ENCODE measurements at places on chromosomes 6 and 20.

DNA sequence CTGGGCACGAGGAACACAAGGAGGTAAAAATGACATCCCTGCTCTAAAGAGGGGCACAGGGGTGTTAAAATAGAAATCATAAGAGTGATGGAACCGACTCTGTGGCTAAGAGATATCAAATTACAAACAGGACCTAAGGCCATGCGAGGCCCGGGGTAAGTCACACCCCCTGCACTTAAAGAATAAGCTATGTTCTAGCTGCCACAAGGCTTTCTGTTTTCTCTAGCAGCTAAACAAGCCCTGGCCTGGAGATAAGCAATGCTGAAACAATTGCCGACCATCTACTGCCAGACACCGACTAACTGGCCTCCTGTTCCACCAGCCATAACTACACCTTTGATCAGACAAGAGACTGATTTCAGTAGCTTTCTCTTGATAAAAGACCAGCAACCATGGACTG, 32.4 kb downstream of the MDGA1 start:
- no peak for DNase-seq

DNA sequence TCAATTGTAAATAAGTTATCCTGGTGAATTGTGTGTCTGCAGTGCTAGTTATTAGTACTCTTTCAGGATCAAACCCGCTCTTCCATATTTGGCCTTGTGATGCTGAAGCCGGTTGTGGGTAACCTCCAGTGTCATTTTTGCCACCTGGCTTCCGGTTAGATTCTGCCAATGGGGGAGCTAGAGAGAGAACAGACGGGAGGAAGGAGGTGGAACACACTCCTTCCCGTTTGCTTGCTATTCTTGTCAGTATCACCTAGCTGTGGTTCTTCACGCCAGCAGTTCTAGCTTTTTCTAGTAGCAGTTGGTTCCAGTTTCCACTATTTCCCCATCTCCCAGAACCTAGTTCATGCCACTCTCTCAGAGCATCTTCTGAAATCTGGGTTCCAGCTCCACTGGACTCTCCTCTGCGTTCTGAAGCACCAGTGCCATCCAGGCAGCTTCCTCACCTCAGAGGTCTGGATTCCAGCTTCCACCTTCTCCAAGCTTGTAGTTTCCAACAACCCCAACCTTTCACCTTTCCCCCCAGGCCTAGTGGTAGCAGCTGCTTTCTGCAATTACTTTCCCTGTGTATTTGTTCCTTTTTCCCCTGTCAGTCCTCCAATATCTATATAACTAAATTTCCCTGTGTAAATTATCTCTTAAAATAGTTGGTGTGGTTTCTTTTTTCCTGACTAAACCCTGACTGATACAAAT, 46.9 kb upstream of the LOC128125822 start:
- no peak for DNase-seq

GRCh38 chr6:38877721-38878120, 162.6 kb downstream of the DNAH8 start:
- no peak for DNase-seq

GRCh38 chr6:12957321-12958051, 240.9 kb downstream of the PHACTR1 start:
- DNase-seq = no peak

GRCh38 chr6:31128093-31128676, 7.9 kb upstream of the CDSN start:
- no peak for DNase-seq

DNA sequence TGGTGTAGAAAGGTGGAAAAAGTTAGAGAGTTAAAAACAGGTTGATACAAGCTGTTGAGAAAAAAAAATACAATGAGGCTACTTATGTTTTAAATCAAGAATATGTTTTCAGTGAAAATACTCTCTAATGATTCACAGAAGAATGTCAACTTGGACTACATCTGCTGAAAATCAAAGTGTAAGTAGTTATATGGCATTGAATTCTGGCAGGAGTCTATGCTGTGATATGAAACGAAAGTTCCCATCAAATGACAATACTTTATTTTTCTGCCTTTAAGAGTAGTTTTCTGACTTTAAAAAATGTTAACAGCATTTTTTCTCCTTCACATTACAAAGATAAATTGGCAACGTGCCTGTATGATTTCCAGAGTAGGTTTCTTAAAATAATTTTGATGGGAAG, 158.3 kb downstream of the EYA4 start:
- no peak for DNase-seq

GRCh38 chr6:13396241-13396792, 68.0 kb upstream of the TBC1D7 start:
- no peak for DNase-seq

- DNase-seq = no peak
These were observed 83.6 kb upstream of the CHD6 start for GRCh38 chr20:41701588-41702348.
